ENCODE measurements at places on chromosomes 12 and 14.

GRCh38 chr12:14454098-14454907 is 88.8 kb downstream of the ATF7IP start:
- no peak for DNase-seq

- peak; percentile 1 for DNase-seq
These were observed 6.2 kb upstream of the OAS1 start for GRCh38 chr12:112900298-112901145.

- no peak for DNase-seq
These were observed 6.3 kb downstream of the ZFP36L1 start for GRCh38 chr14:68786491-68787091.

GRCh38 chr14:59215322-59215721 is 26.9 kb downstream of the DAAM1 start:
- no peak for DNase-seq

- DNase-seq = peak; percentile 27
These were observed 2.5 kb downstream of the FUT8 start for GRCh38 chr14:65414961-65415589.

DNA sequence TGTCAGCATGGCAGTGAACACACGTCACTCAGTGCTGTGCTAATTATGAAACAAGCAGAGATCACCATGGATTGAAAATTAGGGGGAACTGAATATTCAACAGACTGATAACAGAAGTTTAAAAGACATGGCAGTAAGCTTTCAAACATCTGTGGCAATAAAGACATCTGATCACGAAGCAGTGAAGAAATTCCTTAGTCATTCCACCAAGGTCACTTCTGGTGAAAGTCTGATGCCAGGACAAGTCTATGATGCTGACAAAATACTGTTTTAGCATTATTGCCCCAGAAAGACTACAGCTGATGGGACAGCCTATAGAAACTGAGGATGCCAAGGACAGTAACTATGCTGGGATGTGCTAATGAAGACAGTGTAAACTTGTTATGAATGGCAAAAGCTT is 126.9 kb upstream of the RBM19 start:
- no peak for DNase-seq

DNA sequence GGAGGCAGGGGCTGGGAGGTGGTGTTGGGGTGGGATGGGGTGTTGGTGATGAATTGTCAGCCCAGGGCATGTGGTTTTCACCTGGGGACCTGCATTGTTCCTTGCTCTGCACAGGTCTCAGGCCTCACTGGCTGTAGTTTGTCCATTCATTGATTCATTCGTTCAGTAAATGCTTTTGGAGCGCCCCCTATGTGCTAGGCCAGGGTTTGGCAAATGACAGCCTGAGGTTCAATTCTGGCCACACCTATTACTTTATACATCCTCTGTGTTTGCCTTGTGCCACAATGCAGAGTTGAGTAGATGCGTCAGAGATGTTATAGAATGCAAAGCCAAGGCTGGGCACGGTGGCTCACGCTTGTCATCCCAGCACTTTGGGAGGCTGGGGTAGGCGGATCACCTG is 4.7 kb downstream of the ADCK1 start:
- no peak for DNase-seq

- no peak for DNase-seq
These were observed 160.1 kb downstream of the NUAK1 start for GRCh38 chr12:105978686-105979085.

DNA sequence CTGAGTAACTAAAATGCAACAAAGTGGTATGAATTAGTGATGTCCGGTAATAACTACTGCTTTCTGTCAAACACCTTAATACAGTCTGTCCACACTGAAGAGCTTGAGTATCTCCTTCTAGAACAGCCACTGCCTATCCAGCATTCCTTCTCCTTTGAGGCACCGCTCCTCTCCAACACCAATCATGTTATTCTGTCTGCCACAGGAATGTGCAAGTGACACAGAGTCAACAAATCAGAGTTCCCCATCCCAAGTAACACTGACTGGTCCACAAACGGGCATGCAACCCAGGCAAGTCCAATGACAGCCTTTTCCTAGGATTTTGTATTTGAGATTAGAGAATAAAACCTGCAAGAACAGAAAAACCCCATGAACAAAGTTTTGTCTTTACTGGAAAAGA is 3.8 kb downstream of the GXYLT1 start:
- no peak for DNase-seq

DNA sequence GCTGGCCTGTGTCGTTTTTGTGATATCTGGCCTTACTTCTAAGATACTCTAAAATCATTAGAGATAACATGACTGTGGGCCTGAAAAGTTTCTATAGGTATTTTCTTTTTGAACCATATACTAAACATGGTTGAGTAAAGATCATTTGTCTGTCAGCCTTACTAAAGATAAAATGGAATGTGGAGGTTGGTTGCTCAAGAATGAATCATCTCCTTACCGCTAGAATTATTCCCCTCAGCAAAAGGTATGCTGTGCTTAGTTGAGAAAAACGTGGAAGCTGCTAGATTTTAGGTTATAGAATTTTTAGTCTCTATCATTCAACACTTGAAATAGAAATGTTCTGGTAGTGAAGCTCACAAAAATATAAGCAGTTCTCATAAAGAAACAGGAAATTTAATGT is 407.3 kb downstream of the AEBP2 start:
- DNase-seq = no peak

GRCh38 chr12:120468821-120469449 is 613 bp downstream of the SRSF9 start:
- no peak for DNase-seq

DNA sequence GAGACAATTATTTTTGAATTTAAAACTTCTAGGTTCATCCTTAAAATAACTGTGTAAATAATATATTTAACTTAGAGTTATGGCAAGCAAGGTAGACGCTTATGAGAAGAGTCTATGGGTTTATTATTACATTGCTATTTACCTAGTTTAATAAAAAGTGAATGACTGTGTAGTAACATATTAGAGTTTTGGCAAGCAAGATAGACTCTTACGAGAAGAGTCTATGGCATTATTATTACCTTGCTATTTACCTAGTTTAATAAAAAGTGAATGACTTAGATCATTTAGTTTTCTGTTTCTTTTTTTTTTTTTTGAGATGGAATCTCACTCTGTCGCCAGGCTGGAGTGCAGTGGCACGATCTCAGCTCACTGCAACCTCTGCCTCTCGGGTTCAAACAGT is 3.8 kb downstream of the RNF34 start:
- no peak for DNase-seq

DNA sequence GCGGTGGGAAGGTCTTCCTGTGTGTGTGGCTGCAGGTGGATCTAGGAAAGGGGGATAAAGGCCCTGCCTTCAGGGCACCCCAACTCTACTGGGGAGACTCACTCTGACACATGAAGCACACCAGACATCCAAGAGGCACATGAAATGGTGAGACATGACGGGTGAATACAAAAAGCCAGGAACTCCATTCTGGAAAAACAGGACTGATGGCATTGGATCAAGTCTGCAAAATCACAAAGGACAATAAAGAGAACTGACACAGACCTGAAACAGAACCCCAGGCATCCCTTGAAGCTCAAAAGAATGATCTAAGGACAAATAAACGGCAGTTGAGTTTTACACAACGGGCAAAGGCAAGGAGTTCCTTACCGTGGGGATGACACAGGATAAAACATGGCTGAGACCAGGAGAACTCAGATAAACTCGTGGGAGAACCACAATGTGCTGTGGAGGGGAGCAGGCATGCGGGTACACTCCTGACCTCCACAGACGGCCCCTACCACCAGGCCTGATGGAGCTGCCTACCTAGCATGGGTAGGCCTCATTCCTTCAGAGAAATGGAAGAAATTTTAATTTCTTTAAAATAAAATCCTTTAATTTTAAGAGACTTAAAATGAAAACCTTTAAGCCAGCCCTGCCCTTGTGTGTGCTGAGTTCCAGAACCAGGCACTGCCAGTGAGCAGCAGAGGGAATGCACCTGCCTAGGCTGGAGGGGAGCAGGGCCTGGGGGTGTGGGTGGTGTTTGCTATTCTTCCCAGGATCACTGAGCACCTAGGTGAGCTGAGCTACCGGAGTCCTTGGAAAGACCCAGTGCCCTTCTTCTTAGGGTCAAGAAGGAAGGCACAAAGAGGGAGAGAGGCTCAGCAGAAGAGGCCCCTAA is 100.1 kb downstream of the SINHCAF start:
- DNase-seq = no peak

- peak; percentile 37 for DNase-seq
These were observed 4.3 kb downstream of the GPR132 start for GRCh38 chr14:105060751-105061427.

GRCh38 chr12:90999527-90999926 is 5.2 kb downstream of the EPYC start:
- DNase-seq = no peak

DNA sequence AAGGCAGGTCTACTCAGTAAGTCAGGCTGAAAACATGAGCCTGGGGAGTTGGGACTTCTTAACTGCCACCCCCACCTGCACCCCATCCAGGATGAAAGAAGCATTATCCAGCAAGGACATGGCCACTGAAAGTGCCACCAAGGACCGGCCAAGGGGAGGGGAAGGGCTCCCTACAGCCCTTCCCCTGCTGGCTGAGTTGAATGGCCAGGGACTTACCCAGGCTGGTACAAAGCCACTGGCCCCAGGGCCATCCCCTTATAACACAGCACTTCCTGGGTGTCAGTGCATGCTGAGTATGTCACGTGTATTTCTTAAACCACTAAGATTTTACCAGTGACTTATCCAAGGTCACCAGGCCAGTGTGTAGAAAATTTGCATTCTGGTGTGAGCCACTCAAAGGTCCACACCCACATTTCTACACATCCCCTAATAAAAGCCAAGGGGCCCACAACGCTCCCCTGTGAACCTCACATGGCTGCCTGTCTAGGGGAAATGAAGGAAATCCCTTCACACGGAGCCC is 29.3 kb upstream of the ZFP36L1 start:
- no peak for DNase-seq

GRCh38 chr12:112178796-112179195 is 53.4 kb downstream of the TRAFD1 start:
- no peak for DNase-seq

DNA sequence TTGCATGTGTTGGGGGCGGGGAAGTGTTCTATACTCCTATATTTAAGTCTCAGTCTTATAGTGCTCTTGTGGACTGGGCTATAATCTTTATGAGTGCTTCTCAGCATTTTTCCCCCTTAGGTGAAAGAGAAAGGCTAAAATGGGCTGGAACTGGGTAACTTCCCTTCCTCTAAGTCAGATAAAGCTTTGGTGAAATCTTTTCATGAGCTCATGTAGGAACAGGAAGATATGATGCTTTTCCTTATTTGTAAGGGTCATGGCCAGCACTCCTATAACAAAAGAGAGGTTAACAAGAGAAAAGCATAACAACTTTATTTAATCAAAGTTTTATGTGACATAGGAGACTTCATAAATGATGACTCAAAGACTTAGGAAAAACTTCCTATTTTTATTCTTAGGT is 841.5 kb downstream of the SLC16A7 start:
- no peak for DNase-seq

DNA sequence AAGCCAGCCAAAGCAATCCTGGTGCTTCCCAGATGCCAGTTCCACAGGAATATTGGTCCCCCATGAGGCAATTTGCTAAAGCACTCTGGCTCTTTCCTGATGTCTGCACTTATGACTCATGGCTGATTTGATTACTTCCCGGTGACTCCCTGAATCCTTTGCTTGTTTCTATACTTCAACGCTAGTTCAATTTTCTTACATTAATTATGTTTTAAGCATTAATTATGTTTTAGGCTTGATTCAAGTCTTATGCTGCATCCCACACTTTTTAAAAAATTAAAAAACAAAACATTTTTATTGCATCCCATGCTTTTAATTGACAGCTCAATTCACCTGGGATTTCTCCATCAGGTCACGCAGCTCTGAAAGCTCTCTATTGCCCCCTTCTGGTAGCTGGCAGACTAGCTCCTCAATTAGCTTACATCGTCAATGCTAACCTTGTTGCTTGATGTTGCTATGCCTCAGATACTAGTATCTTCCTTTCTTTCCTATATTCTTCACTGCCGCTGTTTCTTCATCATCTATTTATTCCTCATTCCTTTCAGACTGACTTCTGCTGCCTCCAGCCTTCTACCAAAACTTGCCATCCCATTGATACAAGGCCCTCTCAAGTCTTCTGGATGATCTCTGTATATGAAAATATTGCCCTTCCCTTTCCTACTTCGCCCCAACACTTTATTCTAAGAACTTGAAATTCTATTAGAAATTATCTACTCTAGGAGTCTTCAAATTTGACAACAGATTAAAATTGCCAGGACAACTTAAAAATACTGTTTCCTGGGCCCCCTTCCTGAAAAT is 32.0 kb downstream of the TSHR start:
- DNase-seq = no peak

DNA sequence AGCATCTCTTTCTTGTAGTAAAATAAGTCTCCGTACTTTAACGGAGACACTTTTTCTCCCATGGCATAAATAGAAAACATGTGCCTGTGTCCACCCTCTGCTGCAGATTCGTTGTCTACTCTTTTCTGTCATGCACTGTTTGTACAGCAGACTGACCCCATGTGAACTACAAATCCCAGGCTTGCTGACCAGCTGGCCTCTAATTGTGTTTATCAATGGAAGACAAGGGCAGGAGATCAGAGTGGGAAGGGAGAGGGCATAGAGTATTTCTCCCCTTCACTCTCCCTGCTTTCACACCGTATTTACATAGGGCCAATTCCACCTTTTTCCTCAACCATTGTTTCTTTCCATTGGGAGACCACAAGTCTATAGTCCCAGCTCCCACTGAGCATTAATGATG is 31.0 kb upstream of the TMTC2 start:
- no peak for DNase-seq

DNA sequence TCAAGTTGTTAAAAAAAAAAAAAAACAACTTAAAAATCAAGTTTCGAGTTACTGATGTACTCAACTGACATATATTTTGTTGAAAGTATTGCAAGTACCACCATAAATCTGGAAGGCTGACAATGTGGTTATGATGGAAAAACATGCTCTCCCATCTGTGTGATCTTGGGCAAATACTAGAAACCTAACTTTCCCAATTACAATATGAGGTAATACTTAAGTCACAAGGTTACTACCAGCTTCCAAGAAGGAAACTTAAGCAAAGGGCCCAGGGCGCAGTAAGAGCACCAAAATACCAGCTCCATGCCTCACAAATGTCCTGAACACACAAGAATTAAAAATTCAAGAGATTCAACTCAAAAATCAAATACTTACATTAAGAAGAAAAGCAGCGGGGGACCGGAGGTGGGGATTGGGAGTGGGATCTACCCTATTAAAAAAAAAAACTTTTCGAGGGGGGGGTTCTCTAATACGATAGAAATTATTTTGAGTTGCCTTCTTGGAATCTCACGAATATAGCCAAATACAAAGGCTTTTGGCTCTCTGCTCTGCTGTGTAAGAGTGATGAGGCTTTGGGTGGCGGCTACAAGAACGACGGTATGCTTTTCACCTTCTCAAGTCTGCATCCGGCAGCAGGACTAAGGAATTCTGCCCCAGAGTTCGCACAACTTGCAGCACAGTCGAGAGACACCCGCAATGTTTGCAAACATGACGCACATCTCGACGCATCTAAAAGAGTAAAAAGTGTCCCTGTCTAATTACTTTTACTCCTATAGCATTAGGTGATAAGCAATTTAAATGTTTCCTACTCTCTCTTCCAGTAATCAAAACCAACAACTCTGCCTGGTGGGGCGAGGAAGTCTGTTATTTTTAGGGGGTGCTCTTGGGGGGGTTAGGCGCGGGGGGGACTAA is 1.1 kb downstream of the SAV1 start:
- DNase-seq = no peak
